ENCODE measurements at places on chromosomes 11 and 22.
A peak's percentile ranks its signal among the peaks of the same experiment; 100 is the strongest.

- DNase-seq, result no peak
These were observed 45.4 kb downstream of the CASP12 start for GRCh38 chr11:104852811-104853210.

DNA sequence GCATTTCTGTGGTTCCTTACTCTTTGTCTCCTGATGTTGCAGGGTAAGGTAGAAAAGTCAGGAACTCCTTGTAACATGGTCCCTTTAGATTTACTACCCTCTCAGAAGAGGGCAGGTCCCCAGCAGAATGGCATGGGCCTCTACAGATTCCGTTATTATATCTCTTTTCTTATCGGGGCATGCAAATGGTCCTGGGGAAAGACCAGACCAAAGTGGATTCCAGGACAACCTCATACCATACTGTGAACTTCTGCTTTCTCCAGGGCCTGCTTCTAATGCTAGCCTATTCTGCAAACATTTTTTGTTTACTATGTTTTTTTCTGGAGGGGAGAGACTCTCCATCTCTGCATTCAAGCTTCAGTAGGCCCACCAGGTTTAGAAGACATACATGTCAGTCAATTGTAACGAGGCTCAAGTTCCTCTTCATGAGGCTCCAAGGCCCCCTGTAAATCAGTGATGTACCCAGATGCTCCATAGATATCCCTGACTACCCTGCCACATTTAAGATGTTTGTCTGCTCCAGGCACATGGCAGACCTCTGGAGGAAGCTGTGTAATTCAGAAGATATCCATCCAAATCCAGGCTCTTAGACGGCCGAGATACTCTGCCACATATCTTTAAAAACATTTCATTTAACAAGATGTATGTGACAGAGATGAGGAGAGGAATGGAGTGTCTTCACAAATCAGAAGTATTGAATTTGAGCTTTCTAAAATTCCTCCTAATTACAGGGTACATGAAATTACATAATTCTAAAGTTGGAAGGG, 8.5 kb upstream of the ME3 start:
- DNase-seq, result no peak

GRCh38 chr11:81725701-81726100, 1008.0 kb downstream of the FAM181B start:
- no peak for DNase-seq

GRCh38 chr11:35553021-35553420, 27.6 kb upstream of the PAMR1 start:
- DNase-seq, result no peak

GRCh38 chr11:128865490-128865889, 1.6 kb downstream of the KCNJ1 start:
- no peak for DNase-seq

- no peak for DNase-seq
These were observed 19.4 kb upstream of the NFAM1 start for GRCh38 chr22:42451499-42452145.

DNA sequence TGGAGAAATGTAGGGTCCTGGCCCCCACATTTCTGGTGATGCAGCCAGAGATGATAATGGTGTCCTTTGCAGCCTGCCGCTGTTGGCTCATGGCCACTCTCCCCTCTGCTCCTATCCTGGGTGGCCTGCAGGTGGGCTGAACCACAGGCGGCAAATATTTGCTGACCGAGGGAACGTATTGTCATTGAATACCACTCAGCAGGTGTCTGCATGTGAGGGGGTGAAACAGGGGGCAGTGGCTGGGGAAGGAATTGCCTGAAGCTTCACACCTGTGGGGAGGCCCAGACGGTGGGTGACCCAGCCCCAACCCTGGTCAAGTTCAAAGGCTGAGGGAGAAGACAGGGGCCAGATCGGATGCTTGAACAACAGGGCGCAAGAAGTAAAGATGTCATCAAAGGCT, 73.3 kb upstream of the WNT11 start:
- no peak for DNase-seq

DNA sequence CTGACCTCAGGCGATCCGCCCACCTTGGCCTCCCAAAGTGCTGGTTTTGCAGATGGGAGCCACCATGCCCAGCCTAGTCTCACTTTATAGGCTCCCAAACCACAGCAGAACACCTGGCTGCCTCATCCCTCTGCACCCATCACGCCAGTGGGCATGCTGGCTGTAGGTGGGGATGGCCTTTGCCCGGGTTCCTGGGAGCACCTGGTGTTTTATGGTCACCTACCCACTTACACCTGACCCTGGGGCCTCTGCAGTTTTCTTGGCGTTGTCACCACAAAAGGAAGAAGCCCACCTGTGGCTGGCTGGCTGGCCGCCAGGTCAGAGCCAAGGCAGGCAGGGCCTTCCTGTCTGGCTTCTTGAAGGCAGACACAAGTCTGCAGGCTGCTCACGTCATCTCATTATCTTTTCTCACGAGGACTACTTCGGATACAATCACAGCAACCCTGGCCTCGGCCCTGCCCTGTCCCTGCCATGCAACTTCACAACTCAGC, 8.2 kb downstream of the RRP7A start:
- DNase-seq, result no peak

- DNase-seq, result peak; percentile 65
These were observed 47.2 kb upstream of the SYT7 start for GRCh38 chr11:61627850-61628661.

- DNase-seq, result no peak
These were observed 4.7 kb downstream of the FOSL1 start for GRCh38 chr11:65895482-65895981.

- no peak for DNase-seq
These were observed 14.3 kb downstream of the DGKZ start for GRCh38 chr11:46361283-46362155.

- DNase-seq, result no peak
These were observed 20.5 kb upstream of the IL17REL start for GRCh38 chr22:50032941-50033601.

DNA sequence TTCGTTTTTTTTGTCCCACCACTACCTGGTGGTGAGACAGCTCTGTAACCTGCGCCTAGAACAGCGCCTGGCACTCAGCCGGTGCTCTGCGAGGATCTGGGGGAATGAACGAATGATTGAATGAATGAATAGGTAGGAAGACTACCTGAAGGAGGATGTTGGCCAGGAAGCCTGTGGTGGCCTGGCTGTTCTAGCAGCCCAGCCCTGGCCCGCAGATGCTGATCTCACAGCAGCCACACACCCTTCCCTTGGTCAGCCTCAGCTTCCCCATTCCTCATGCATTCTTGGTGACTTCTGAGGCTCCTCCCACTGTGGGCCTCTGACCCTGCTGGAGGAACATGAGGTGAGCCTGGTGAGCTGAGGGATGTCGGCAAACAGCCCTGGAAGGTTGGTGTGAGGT, 3.7 kb downstream of the TRPM5 start:
- DNase-seq, result no peak

GRCh38 chr11:126166413-126166812, 45.0 kb downstream of the RPUSD4 start:
- no peak for DNase-seq

DNA sequence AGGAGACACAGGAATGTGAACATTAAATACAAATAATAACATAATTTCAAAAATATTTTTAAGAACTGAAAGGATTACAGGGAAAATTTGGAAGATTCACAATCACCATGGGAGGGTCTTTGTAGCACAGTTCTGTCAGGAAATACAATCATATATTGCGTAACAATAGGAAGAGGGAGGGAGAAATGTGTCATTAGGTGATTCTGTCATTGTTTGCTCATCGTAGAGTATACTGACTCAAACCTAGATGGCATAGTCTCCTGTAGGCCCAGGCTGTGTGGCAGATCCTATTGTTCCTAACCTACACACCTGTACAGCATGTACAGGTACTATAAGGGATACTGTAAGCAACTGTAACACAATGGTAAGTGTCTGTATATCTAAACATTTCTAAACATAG, 330.4 kb downstream of the BRD1 start:
- DNase-seq, result no peak

- no peak for DNase-seq
These were observed 4.3 kb upstream of the SBF2 start for GRCh38 chr11:10298342-10298741.

GRCh38 chr11:10750838-10751580, at the start of gene CTR9:
Gene CTR9 (plus strand): TSS chr11:10751246. CDS start chr11:10751413, 167 bp downstream.
- DNase-seq, result peak; percentile 72

GRCh38 chr11:59097113-59097708, 9.8 kb upstream of the FAM111B start:
- peak; percentile 22 for DNase-seq

- no peak for DNase-seq
These were observed 314.9 kb downstream of the MIAT start for GRCh38 chr22:26972286-26972685.

DNA sequence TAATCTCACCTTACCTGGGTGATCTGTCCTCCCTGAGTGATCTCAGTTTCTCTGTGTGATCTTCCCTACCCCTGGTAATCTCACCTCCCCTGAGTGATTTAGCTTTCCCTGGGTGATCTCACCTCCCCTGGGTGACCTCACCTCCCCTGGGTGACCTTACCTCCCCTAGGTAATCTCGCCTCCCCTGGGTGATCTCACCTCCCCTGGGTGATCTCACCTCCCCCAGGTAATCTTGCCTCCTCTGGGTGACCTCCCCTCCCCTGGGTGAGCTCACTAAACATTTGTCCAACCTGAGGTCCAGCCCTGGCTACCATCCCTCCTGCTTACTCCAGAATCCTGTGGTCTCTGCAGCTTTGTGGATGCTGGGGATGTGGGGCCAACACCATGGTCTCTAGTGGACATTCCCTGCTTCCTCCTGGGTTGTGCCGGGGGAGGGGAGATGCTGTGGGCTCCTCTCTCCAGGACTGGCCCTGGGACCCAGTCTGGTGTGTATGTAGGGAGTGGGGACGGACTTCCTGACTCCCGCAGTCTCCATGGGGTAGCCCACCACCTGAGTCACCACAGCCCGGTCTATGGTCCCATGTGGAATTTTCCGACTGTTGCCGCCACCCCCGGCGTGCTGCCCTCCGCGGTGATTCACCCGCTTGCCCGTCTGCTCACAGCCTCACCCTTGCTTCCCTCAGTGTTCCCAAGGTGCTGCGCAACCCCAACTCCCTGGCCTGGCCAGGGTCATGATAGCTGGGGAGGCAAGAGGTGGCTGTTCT, 9.9 kb downstream of the LSP1 start:
- DNase-seq, result no peak

Data from COLO829 (cell line).